ENCODE measurements at places on chromosomes 5 and 9.

DNA sequence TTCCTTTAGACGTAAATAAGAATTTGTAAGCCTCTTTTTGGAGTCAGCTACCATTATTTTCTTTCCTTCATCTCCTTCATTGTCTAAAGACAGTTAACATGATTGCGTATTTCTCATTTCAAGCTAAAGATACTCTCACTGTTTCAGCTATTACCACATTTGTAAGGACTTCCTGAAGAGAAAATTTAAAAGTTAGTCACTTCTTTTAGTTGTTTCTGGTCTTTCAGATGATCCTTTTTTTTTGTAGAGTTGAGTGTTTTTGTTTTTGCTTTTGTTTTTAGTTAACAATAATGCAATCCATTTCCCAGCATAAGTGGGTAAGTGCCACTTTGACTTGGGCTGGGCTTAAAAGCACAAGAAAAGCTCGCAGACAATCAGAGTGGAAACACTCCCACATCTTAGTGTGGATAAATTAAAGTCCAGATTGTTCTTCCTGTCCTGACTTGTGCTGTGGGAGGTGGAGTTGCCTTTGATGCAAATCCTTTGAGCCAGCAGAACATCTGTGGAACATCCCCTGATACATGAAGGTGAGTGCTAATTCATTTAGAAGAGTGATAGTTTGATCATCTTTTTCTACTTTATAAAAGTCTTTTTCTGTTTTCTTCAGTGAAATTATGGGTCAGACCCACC, 2.0 kb downstream of the IL31RA start:
- DNase-seq, result no peak

DNA sequence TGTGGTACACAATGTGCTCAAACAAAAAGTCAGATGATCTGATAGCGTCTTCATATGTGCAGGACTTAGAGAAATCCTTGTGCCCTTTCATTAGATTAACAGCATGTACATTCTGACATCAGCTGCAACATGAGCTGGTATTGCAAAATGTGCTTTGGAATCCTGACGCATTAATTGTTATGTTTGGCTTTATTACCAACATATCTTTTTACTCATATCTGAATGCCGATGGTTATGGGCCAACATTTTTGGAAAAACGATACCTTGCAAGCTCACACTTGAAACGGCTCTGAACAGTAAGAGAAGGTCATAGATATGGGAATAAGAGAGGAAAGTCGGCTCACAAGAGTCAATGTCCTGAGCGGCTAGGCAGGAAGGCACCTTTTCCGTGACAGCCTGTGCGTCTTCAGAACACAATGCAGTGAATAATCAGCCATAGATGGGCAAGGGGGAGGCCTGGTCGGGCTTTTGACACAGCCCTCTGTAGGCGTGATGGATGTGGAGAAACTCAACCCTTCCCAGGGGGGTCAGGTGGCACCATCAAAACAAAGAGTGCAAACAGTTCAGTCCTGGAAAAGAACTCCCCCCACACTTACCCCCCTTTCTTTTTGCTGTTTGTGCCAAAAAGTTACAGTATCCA, 36.4 kb upstream of the GAS1 start:
- DNase-seq, result no peak

- DNase-seq, result no peak
Observed at GRCh38 chr5:75040973-75041372, 11.4 kb downstream of the GCNT4 start.

- DNase-seq, result peak; percentile 13
Observed at GRCh38 chr9:10268531-10269485, 344.0 kb downstream of the PTPRD start.

- DNase-seq, result no peak
Observed at GRCh38 chr9:134048582-134048968, 19.3 kb downstream of the BRD3 start.

DNA sequence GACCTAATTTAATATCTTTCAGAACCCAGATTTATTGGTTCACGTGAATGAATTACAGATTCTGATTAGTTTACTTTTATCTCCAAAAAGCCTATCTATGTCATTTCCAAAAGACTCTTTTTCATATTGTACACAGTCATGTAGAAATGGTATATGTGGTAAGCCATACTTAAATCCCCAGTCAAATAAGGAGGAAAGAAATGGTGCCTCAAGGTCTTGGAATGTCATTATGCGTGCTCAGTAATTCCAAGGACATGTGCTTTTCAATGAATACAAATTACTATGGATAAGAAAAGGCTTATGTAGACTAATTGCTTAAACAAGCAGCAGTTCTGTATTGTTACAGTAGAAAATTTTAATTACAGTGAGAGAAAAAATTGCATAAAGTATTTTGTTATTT, 64.1 kb upstream of the TYRP1 start:
- DNase-seq, result no peak

DNA sequence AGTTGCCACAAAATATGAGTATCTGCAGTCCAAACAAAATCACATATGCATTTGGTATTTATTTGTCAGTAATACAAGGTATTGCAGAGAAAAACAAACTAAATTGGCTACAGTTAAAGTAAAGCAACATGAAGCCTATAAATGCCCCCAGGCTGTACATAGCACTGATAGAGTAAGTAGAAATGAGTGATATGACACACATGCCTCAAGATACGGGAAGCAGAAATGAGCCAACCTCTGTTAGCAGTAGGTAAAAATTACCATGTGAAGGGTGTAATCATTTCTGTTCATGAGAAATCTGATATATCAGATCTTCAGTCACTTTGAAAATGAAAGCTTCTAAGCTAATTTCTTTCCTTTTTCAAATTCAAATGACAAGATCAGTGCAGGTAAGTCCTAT, 131.1 kb downstream of the CHSY3 start:
- no peak for DNase-seq

- no peak for DNase-seq
Observed at GRCh38 chr9:16482764-16483163, 387.7 kb downstream of the BNC2 start.

DNA sequence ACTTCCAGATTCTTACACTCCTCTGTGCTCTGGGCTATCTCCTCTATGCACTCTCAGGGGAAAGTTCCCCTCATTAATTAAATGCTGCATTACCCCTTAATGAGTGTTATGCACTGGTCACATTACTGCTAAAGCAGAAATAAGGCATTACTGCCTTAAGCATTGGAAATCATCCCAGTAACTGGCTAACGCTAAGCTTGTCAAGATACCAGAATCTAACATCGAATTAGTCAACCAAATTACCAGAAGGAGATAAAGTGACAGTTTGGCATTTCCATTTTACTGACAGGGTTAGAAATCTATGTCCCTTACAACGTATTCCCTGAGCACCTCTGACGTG, 69.5 kb upstream of the FAM169A start:
- no peak for DNase-seq

- DNase-seq, result peak; percentile 65
Observed at GRCh38 chr5:172452398-172453205, 1.7 kb downstream of the SH3PXD2B start.

- DNase-seq, result no peak
Observed at GRCh38 chr9:114775981-114776380, 29.9 kb downstream of the TNFSF15 start.

DNA sequence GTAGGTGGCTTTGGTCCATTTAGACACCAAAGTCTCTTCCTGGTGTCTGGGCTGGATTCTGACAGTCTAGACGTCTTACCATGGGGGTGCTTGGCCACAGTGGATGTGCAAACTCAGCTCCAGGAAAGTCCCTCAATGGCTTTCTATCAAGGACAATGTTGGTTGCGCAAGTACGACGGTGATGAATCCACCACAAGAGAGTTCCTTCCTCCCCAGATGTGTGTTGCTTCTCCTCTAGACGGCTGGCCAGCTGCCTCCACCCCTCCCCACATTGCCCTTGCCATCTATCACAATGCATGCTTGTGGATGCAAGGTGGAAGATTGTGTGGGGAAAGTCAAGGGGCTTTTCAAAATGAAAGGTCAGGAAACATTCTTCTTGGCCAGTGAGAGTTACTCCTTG, 89.7 kb upstream of the IRX2 start:
- DNase-seq, result no peak

DNA sequence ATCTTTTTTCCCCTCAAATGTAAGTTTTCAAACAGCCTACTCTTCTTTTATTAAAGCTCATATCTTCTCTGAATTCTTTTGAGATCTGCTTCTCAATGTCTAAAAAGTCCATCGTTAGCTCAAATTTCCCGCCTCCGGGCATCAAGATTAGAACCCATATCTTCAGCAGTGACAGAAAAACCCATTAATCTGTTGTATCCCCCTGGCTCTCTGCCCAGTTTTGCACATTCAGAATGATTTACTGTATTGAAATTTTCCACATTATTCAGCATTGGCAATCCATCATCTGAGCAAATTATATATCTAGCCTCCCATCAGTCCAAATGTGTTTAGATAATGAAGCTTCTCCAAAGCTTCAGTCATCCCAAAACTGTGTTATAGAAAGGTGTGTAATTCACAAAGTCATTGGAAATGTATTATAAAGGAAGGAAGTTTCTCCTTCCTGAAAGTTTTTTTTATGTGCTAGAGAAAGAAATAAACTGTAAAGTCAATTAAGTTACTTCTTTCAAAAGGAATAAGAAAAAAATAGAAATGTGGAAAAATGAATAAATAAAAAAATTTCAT, 849.9 kb downstream of the MAT2B start:
- DNase-seq, result no peak

GRCh38 chr9:135815830-135816650, 91.3 kb downstream of the CAMSAP1 start:
- DNase-seq, result no peak

DNA sequence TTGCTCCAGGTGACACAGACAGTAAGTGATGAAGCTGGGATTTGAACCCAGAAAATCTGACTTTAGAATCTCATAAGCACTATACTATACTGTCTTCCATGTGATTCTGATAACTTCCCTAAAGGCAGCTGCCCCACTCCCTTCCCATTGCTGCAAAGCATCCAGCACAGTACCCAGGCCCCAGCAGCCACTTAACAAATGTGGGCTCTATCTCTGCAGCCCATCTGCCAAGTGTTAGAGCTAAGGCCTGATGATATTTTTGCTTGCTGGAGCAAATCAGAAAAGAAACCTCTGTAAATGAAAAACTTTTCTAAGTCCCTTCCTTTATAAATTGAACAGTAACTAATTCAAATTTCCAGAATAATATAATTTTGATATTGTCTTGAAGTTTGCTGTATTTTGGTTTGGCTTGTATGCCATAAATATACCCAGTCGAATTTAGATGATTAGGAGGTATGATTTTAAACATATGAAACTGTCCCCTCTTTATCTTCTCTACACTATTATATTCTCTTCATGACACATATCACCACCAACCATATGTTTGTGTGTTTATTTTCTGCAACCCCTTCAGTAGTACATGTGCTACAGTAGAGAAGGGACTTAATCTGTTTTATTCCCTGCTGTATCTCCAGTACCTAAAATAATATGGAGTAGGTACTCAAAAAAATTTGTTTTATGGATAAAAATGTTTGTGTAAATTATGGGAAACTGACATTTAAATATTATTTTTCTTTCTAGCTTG, 63.8 kb downstream of the SMIM15 start:
- DNase-seq, result no peak

- no peak for DNase-seq
Observed at GRCh38 chr5:68490406-68490805, 274.9 kb downstream of the PIK3R1 start.
